Activated T-helper 2 cell treated with anti-CD3 and anti-CD28 coated beads, Interferon-gamma antibody, Interleukin-2, Interleukin-4, amounts not matched to agents 10 μg/mL and 5 μg/mL and 100 μg/mL, durations not matched to agents 14 hours and 24 hours and 36 hours (primary cell): ENCODE measurements at places on chromosomes 5 and 9. TPM values are rescaled to one million over a fixed set of nuclear protein-coding genes. Genes with fewer than 3 reads are reported as not detected.

FABP6 gene
- total RNA-seq, result not detected in 2 replicates

DNA sequence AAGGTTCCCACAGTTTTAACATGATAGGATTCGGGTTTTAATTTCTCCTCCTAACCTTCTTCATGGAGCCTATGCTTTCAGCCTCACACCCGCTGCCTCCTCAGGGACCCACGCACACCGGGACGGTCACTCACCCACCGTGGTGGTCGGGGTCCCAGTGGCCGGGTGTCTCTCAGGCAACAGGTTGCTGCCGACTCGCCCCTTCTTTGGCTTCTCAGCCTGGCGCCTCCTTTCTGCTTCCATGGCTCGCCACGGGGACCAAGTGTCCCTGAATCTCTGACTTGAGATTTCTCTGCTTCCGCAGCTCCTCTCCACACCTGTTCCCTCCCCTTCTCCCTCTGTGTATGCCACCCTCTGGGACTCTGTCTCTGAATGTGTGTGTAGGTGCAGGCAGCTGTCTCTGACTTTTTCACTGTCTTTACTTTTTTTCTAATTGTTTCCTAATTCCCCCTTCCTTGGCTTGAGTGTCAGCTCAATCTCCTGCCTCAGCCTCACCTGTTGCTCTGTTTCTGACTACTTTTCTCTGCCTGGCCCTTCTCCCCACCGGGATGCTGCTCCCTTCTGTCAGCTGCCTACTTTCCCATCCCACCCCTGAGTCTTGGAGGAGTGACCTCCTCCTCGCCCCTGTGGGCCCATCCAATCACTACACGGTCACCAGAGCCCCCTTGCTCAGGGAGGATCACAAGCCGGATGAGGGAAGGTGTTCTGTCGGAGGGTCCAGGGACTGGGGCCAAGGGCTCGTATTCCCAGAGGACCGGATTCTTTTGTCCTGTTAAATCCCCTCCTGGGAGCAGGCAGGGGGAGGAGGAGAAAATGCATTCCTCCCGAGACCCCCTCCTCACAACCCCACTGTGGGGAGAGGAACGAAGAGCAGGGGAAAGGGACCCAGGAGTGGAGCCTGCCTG, at the start of gene PROP1:
Gene PROP1, minus strand, starts transcription at position 552 of the 905 bp plus-strand sequence. Its CDS starts 309 bp downstream, at position 243.
- no peaks in the 10 kb centered on the region for H3K36me3 ChIP-seq
- no peaks in the 10 kb centered on the region for H3K4me1 ChIP-seq
- no peak within 1 kb of the TSS for H3K4me3 ChIP-seq
- DNase-seq, result no peak
- H3K27me3 ChIP-seq, result peaks cover 22% of the 10 kb centered on the region

GRCh38 chr5:132411304-132412013, 41.9 kb downstream of the SLC22A5 start:
- peak overlapping the region; percentile 98 for H3K4me3 ChIP-seq
- H3K36me3 ChIP-seq, result peaks cover 36% of the 10 kb centered on the region
- DNase-seq, result no peak
- peak overlapping the region; percentile 99 for H3K27ac ChIP-seq

DNA sequence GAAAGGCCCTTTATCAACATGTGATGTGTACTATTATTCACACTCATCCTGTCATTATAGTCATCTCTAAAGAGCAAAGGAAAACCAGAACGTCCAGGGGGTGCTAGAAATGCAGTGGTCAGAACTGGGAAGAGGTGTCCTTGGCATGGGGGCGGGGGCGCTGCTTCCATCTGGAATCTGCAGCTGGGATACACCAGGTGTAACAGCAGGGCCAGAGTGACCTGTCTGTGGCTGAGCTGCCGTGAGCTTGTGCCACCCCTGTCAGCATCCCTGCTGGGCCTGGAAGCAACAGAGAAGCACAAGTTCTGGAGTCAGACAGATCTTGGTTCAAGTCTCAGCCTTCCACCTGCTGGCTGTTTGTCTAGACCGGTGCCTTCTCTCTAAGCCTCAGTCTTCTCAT, 263.3 kb upstream of the MVB12B start:
- DNase-seq, result no peak
- no peaks in the 10 kb centered on the region for H3K4me1 ChIP-seq
- no peaks in the 10 kb centered on the region for H3K27me3 ChIP-seq

- DNase-seq, result no peak
- H3K36me3 ChIP-seq, result no peaks in the 10 kb centered on the region
- no peak overlapping the region for H3K27ac ChIP-seq
- H3K4me3 ChIP-seq, result no peak overlapping the region
These were observed 77.9 kb downstream of the SLIT3 start for GRCh38 chr5:169222934-169223594.

- peaks cover 12% of the 10 kb centered on the region for H3K4me1 ChIP-seq
- no peaks in the 10 kb centered on the region for H3K27me3 ChIP-seq
- no peak overlapping the region for H3K4me3 ChIP-seq
- H3K36me3 ChIP-seq, result peaks cover 14% of the 10 kb centered on the region
These were observed 17.2 kb downstream of the MED10 start for GRCh38 chr5:6361101-6361500.

CD274 gene
- total RNA-seq, result 36.7 and 40.5 TPM in 2 replicates

- no peak overlapping the region for H3K4me3 ChIP-seq
- no peaks in the 10 kb centered on the region for H3K36me3 ChIP-seq
- no peak for DNase-seq
- no peak overlapping the region for H3K27ac ChIP-seq
These were observed 13.7 kb downstream of the SYK start for GRCh38 chr9:90815183-90815943.

SPATA24 gene
- total RNA-seq, result 4.7 and 4.8 TPM in 2 replicates

GRCh38 chr5:156378159-156378558, 51.2 kb downstream of the SGCD start:
- H3K27ac ChIP-seq, result no peak overlapping the region
- no peaks in the 10 kb centered on the region for H3K36me3 ChIP-seq
- no peak for DNase-seq
